ENCODE measurements at places on chromosomes 13 and 19.

- DNase-seq: no peak
Observed at GRCh38 chr19:14150770-14151661, 14.6 kb upstream of the ASF1B start.

DNA sequence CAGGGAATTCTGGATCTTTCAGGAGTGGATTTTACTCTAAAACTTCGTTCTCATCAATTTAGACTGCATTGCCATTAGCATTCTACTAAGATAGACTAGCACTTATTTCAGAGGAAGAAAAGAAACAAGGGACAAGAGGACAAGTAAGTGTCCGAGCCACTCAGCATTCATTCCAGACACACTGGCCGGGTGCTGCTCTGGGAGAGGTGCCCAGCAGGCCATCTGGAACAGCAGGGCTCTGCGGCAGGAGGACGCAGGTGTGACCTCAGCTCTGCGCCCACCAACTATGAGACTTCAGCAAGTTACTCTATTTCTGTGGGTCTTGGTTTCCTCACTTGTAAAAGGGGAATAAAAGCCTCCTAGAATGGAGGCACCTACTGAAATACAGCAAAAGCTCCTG is 4.2 kb downstream of the EPS15L1 start:
- DNase-seq: no peak

GRCh38 chr19:16164222-16164890 is 9.0 kb downstream of the CIB3 start:
- DNase-seq: no peak

GRCh38 chr19:41205995-41206394 is 13.0 kb downstream of the CYP2S1 start:
- DNase-seq: no peak

DNA sequence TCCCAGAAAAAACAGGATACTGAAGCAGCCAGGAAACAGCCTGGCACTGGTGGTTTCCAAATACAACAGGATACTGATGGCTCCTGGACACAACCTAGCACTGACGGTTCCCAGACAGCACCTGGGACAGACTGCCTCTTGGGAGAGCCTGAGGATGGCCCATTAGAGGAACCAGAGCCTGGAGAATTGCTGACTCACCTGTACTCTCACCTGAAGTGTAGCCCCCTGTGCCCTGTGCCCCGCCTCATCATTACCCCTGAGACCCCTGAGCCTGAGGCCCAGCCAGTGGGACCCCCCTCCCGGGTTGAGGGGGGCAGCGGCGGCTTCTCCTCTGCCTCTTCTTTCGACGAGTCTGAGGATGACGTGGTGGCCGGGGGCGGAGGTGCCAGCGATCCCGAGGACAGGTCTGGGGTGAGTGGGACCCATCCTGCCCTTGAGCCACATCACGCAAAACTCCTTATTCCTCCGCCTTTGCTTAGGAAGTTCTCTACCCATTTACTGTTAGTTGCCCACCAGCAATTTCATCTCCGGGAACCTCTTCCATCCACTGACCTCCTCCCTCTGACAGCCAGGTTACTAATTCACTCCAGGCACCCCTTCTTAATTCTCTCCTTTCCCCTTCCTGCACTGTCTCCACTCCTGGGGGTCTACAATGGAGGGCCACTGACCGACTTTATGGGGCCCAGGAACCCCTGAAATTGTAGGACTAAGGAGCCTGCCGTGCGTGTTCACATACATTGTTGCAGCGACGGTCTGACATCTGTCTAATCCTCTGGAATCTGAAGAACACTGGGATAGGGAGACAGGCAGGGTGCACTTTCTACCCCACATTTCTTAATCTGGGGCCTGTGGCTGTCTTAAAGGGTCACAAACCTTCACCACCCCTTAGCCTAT is 1.2 kb downstream of the ITPKC start:
- no peak for DNase-seq
